ENCODE measurements at places on chromosomes 11 and 22.

DNA sequence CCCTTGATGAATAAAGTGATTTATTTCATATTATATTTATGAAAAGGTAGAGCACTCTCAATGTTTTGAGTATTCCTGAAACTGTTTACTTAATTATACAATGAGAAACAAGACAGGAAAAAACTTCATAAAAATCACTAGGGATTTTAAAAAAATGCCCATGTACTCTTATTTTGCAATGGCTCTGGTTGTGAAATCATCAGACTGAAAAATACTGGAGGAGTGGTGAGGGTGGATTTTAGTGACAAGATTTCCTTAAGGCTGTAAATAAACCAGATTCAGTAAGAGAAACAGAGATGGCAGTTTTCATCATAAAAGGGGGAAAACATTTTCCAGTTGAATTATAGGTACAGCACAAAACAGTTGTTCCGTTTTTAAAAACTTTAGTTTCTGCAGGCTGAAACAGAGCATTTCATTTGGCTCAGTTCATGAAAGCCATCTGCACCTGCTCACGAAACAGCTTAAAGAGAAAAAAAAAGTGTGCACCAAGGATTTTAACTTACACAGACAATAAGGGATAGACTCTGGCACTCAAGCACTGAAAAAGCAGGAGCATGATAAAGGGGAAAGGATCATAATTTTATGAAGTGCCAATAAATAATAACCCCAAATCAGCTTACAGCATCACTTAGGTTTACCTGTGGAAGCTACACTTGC is 100.7 kb downstream of the MAML2 start:
- DNase-seq: no peak

GRCh38 chr11:134781380-134781866 is 369.4 kb upstream of the B3GAT1 start:
- no peak for DNase-seq

DNA sequence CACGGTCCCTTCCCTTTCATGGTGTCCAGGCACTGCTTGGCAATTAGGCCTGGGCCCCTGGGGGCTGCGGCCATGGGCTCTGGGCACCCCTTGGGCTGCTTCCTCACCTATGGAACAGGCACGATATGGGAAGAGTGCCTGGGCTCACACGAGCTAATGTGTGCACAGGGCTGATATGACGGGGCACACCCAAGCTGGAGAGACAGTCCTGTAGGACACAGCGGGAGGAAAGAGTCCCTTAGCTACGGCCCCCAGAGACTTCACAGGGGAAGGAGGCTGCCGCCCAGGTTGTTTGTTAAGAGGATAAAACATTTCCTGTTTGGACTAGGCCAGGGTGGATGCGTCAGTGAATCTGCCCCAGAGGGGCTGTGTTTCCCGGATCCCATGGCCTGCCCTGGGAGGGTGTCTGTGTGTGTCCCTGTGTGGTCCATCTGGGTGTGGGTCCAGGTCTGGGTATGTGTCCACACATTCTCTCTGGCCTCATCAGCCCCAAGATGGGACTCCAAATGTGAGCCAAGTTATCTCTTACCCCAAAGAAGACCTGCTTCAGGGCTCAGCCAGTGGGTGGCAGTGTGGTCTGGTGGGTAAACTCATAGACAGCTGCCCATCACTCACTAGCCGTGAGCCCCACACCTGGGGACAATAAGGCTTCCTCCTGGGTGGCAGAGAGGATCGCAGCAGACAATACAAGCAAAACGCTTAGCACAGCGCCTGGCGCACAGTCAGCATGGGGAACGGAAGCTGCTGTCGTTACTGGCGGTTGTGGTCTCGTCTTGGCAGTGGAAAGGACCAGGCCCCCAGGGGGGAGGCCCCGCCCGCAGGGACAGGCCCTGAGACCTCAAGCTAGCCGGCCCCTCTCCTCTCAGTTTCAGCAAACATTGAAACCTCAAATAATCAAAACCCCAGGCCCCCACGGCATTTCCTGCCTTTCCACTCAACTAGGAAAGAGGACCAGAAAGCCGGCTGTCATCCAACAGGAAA is 3.2 kb upstream of the EMID1 start:
- peak; percentile 68 for DNase-seq

- DNase-seq: no peak
Measured at GRCh38 chr11:110852921-110853490, 140.8 kb upstream of the ARHGAP20 start.

GRCh38 chr11:34839969-34840368 is 76.2 kb downstream of the APIP start:
- no peak for DNase-seq

Measured in astrocyte of the hippocampus (primary cell).